ENCODE measurements at places on chromosomes 3 and 15.

DNA sequence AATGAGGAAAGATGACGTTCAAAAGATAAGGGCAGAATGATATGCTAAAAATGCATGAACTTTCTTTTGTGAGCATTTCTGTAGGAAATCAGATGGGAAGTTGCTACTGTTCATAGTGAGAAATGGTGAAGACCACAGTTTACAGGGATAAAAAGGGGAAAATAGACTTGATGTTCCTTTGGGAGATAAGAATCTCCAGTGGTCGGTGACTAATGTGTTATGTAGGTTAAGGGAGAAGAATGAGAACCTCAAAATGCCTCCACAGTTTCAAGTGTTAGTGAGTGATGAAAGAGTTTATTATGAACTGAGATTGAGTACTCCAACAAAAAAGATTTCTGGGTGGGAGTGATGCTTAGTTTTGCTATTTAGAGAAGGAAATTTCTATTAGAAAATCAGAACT is 247.2 kb downstream of the LSAMP start:
- no peak for DNase-seq

DNA sequence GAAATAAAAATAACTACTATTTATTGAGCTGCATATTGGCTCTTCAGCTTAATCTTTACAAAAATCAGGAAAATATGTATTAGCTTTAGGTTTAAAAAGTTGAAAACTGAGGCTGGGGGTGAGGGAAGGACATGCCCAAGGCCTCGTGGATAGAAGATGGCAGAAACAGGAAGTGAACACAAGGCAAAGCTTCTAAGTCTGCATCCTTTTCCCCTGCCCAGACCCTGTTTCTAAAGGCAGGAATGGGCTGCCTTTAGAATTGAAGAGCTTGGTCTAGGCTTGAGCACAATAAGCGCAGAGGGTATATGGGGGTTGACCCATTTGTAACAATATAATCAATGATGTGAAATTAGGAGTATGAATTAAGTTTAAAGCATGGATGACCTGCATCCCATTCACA is 6.1 kb downstream of the CLDN18 start:
- no peak for DNase-seq

DNA sequence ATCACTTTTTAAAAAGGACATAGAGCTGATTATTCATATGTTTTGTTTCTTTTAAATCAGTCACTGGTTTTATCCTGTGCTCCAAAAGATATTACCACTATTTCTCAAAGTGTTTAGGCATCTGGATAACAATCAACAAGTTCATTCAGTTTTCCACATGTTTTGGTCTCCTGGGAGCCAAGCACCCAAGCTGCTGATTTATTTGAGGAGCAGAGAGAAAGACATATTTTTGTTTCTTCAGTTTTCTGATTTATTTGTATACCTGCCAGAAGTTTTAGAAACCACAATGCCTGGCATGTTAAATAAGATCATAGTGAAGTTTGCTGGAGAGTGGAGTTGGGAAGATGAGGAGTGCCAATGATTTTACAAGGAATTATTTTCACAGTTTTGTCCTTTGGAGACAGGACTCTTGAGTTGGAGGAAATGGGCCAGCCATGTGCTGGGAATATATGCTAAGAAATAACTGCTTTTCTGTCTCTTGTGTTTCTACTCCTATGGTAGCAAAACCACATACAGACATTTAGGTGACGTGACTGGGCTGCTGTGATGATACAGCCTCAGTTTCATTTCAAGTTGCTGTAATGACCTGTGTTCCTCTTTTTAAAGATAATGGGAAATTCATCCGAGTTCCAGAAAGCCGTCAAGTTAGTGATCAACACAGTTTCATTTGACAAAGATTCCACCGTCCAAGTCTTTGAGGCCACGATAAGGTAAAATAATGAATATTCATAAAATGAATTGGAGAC is 11.7 kb downstream of the EDEM1 start:
- no peak for DNase-seq

- DNase-seq: no peak
These were observed 54.5 kb downstream of the SATB1 start for GRCh38 chr3:18370672-18371071.

GRCh38 chr3:193378706-193379105 is at the start of gene ATP13A5:
TSS of gene ATP13A5 (minus strand) at chr3:193378753. CDS start at chr3:193378725, 28 bp downstream.
- no peak for DNase-seq

- no peak for DNase-seq
These were observed 319.2 kb downstream of the SLC9A9 start for GRCh38 chr3:143529018-143529478.

GRCh38 chr15:37100966-37101215 is 542 bp upstream of the MEIS2 start:
- no peak for DNase-seq

DNA sequence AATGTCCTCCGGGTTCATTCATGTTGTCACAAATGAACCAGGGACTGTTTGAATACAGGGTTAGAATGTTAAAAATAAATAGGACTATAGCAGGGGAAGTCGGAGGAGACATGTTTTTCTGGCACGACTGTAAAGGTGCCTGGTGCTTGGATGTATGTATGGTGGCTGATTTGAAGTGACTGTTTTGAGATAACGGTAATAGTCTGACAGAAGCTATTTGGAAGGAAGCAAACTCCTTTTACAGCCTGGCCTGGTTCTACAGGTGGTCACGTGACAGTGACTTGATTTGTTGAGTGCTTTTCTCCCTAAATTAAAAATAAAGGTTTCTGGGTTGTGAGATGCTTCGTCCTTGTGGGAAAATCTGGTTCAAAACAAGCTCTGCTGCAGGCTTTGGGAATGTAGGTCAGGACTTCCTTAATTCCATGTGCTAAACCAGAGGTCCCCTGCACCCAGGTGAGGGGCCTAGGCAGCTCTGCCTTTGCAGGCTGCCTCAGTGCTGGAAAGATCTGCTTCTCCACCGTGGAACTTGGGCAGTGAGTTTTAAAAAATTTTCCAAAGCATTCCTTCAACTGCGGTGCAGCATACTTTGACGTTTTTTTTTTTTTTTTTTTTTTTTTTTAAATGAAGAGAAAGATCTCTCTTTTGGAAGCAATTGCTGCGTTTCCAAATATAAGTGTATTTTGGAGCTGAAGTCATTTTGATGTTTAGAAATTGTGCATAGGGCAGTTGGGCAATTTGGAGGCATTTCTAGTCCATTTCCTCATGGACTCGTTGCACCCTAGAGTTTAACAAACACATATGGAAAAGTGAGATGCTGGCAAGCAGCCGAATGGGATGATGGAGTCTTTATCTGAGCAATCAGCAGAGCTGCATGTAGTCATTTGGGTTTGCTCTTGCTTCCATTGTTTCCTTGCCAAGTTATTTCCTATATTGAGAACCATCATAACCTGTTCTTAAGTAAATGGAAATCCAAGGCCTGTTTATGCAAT is 30.9 kb downstream of the ITPR1 start:
- no peak for DNase-seq

DNA sequence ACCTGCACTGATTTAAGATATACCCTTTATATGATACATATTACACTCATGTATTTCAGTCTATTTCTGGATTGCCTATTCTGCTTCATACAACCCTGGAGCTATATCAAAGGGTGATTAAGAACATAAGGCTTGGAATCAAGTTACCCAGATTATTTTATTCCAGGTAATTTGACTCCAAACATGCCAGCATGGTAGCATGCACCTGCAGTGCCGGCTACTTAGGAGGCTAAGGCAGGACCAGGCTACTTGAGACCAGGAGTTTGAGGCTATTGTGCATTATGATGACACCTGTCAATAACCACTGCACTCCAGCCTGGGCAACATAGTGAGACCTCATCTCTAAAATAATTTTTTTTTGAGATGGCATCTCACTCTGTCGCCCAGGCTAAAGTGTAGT is 50.4 kb upstream of the NEO1 start:
- no peak for DNase-seq

GRCh38 chr3:27688053-27688452 is 34.1 kb downstream of the EOMES start:
- no peak for DNase-seq

DNA sequence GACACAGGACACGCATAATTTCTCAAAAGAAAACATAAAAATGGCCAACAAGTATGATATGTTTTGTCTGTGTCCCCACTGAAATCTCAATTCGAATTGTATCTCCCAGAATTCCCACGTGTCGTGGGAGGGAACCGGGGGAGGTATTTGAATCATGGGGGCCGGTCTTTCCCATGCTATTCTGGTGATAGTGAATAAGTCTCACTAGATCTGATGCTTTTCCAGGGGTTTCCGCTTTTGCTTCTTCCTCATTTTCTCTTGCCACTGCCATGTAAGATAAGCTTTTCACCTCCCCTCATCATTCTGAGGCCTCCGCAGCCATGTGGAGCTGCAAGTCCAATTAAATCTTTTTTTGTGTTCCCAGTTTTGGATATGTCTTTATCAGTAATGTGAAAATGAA is 12.1 kb upstream of the POU1F1 start:
- DNase-seq: no peak

- no peak for DNase-seq
These were observed 5.7 kb upstream of the MAPK6 start for GRCh38 chr15:52013151-52013791.

- DNase-seq: no peak
These were observed 1.2 kb downstream of the PARP16 start for GRCh38 chr15:65285291-65286068.

DNA sequence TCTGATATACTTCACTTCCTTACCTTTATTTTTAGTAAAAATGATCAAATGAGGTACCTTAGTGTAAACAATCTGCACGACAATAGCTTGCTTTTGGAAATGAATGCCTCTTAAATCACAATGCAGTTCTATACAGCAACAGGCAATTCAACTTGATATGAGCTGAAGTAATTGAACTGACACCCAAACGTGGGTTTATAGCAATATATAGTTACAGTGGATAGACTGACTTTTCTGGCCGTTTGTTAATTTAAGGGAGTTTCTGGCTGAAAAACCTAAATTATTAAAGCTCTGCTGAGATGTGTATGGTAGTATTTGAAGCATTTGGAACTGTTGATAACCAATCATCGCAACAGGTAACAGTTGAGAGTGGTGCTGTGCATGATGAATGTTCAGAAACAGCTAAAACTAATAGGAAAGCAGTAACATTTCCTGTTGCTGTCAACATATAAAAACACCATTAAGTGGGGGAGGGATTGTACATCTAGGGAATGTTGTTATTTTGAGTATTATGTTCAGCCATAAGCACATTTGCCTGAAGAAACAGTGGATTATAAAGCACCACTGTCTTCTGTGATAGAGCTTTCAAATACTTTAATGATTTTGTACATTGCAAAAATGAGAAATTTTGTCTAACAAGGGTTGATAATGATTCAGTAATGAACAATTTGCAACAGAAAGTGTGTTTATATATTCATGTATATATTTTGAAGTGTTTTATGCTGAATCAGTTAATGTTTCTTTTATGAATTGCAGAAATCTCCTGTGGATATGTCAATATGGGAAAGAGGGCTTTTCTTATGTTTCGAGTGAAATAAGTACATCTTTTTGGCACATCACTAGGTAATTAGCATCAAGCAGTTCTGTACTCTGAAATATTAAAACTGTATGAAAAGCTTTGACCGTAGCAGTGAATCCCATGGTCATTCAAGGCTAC is 176.1 kb downstream of the TCF12 start:
- no peak for DNase-seq

DNA sequence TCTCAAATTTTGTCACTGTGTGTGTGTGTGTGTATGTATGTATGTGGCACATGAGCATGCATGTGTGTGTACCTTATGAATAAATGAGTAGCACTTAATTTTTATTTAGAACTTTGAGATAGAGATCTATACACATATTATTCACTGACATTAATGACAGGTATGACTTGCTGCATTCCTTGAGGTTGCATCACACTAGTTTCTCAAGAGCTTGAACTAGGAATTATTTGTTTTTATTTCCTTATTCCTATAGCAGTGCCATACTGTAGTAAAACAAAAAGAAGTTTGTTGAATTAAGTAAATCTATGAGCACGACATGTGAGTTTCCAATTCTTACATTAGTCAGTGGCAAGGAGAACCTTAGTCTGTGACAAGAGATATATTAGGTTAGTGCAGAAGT is 943.9 kb downstream of the ROBO1 start:
- no peak for DNase-seq

DNA sequence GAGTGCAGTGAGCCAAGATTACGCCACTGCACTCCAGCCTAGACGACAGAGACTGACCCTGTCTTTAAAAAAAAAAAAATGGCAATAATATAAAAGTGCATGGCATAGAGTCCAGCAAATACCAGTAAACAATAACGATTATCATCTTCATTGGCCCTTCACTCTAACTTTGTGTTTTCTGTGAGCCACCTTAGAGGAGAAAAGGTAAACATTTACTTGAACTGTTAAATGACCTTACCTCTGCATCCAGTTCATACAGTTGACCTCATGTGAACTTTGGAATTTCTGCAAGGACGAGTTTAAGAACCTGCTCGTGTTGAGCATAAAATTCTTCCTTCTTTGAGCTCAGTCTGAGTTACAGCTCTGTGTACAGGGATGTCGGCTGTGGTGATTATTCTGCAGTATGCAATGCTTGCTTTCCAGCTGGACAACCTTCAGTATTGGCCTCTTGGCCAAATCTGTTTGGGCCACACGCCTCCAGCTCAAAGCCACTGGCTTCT is 56.6 kb downstream of the RLBP1 start:
- no peak for DNase-seq

DNA sequence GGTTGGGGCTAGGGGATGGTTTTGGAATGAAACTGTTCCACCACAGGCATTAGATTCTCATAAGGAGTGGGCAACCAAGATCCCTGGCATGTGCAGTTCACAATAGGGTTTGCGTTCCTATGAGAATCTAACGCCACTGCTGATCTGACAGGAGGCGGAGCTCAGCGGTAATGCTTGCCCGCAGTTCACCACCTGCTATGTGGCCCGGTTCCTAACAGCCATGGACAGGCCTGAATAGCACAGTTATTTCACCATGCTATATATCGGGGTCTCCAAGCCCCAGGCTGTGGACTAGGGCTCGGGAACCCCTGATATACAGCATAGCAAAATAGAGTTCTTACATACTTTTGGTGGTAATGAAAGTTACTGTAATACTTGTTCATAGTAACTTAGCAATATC is 99.9 kb upstream of the THSD4 start:
- DNase-seq: no peak

DNA sequence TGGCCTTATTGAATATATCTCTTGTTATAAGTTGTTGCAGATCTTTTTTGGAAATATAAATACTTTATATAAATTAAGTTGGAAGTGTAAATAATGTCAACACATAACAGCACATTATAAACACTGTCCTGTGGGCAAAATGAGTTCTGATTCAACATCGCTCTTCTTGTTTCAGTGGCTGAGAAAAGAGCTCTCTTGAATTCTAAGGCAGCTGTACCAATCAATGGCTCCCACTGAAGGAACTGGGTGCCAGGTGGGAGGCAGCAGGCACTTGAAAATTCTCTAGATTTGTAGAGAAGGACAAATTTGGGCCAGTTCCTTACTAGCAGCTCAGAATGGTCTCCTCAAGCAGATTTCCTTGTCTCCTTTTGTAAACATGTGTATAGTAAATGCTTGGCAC is 45.6 kb downstream of the CHST2 start:
- no peak for DNase-seq
